Renal cortical epithelial cell (primary cell): ENCODE measurements at places on chromosomes 5 and 9.

DNA sequence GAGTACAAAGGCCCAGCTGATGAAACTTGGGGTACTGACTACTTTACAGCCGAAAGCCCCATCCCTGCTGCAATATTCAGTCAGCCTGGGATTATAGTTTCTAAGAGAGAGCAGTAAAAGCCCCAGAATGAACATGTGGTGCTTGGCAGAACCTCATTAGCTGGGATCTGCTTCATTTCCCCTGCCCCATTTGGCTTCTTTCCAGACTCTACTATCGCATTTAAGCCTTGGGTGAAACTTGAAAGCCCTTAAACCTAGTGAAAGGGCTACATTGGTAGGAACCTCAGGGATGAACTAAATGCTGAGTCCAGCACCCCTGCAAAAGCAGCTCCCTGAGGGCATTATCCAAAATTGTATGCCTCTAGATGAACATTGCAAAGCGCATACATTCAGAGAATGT is 631.1 kb downstream of the ACTL7B start:
- no peak for DNase-seq

DNA sequence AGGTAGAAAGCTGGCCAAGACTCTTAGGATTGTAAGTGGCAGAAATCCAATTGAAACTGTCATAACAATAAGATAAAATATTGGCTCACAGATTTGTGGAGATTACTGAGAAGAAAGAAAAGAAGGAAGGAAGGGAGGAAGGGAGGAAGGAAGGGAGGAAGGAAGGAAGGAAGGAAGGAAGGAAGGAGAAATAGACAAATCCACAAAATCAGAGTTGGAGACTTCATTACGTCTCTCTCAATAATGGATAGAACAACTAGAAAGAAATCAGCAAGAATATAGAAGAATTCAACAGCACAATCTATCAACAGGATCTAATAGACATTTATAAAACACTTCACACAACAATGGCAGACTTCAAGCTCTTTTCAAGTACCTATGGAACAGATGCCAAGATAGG is 17.9 kb upstream of the PAM start:
- no peak for DNase-seq

DNA sequence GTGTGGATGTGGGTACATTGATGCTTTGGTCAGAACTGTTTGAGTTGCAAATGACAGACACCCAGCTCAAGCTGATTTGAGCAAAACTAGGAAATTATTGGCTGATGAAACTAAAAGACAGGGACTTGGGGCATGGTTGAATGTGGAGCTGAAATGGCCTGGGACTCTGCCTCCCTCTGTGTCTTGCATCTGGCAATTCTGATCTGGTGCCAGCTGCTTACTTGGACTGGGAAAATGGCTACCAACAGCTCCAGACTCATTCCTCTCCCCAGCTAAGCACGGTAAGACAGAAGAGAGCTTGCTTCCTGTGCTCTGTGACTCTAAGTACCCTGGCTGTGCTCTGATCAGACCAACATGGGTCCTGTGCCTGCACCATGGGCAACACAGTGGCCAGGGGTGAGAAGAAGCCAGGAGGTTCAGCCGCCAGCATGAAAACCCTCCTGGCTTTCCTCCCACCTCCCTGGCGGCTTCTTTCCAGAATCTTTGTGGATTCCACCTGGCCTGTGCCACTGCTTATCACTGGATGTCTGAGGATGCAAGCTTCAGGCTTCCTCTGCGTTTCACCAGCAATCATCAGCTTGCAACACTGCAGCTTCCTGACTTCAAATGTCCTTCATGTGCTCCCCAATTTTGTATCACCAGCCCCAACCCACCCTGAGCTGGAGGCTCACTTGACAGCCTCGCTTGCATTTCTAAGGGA is 44.1 kb downstream of the C5orf15 start:
- no peak for DNase-seq

GRCh38 chr5:149748471-149749094 is 18.5 kb downstream of the PPARGC1B start:
- no peak for DNase-seq

DNA sequence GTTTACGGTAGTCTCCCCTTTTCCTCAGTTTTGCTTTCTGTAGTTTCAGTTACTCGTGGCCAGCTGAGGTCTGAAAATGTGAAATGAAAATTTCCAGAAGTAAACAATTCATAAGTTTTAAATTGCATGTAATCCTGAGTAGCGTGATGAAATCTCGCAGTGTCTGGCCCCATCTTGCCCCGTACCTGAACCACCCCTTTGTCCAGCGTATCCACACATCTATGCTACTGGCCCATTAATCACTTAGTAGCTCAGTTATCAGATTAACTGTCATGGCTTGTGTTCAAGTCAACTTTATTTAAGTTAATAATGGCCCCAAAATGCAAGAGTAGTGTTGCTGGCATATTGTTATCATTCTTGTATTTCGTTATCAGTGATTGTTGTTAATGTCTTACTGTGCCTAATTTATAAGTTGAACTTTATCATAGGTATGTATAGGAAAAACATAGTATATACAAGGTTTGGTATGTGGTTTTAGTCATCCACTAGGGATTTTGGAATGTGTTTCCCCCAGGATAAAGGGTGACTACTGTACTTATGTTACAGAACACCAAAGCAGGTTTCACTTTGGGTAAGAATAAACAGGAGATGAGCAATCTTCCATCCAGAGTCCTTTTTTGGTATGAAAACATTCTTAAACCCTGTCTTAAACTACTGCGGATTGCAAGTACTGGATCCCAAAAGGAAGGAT is 118.4 kb upstream of the KCNN2 start:
- no peak for DNase-seq

DNA sequence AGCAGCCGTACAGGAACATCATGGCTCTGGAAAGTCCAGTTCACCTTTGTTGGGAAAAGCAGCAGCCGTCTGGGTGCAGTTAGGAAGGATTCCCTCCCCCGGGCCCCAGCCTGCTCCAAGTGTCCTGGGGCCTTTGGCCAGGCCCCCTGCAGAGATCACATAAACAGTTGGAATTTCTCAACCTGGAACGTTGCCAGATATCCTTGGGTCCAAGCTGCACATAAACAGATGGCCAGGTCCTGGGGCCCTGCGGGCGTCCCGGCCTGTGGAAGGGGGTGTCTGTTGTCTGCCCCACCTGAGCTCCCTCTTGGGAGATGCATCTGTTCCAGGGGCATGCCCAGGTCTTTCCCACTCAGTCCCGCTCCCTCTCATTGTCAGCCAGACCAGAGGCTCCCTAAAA is 92.7 kb downstream of the COL5A1 start:
- no peak for DNase-seq

- DNase-seq: no peak
Measured at GRCh38 chr5:172438319-172438668, 16.0 kb downstream of the SH3PXD2B start.

DNA sequence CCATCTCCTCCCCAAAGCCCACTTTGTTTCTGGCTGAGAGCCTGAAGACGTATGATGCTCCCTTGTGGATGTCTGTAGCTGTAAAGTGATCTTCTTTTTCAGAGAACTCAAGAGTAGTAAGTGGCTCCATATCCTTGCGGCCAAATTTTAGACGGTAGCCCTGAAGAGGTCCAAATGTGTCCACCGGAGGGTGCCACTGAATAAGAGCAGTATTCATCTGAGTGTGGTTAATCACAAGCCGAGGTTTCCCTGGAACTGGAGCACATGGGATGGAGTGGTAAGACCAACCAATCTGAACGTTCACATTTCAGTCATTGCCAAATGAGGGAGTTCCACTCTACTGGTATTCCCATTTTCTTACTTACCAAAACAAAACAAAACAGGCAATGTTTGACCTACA is 686.5 kb upstream of the DMAC1 start:
- DNase-seq: peak; percentile 67

DNA sequence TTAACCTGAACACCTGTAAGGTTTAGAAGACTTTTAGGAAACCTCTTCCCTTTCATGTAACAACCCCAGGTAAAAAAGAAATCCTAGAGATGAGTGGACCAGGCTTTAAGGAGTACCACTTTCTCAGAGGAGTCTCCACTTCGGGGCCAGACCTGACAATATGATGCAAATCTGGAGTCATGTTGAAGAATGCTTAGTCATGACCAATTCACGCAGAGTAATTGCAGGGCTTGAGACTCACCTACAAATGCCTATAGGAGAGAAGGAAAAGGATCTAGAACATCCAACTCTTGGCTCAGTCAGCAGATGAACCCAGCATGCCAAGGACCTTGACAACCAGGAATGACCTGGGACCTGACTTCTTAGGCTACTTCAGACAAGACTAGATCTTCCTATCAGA is 235.4 kb downstream of the DOCK8 start:
- no peak for DNase-seq

- peak; percentile 81 for DNase-seq
Measured at GRCh38 chr5:143440448-143441115, 37.1 kb upstream of the NR3C1 start.

DNA sequence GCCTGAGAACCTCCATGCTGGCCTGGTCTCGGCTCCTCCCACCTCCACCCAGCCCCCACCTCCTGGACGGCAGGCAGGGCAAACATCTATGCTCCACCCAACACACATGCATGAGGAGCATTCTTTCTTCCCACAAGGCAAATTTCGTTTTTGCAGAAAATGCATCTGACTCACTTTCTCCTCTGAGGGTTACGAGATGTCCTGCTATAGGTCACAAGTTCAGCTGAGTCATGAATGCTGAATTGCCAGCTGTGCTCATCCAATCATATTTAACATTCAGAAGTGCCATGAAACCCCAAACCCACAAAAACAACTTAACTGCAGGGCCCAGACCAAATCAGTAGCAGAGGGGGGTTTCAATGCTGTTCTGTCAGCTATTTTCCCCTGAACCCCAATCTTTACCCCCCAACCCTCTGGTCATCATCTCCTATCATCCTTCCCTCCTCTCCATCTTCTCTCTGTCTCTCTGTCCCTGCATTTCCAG is 39.0 kb upstream of the OSMR start:
- DNase-seq: peak; percentile 98

DNA sequence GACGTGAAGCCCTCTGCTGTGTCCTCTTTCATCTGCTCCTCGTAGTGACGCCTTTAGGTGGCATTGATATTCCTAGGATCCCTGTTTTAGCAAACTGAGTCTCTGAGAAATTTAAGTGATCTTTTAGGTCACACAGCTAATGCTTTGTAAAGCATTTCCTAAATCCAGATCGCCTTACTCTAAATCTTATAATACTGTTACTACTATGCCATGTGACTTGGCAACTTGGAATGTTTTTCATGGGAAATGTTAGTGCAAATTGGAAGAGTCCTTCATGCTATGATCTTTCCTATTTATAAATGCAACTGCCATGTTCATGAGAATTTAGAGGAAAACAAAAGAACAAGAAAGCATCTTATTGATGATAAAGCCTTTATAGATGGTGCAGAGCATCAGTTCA is 212.2 kb downstream of the TRIO start:
- no peak for DNase-seq

DNA sequence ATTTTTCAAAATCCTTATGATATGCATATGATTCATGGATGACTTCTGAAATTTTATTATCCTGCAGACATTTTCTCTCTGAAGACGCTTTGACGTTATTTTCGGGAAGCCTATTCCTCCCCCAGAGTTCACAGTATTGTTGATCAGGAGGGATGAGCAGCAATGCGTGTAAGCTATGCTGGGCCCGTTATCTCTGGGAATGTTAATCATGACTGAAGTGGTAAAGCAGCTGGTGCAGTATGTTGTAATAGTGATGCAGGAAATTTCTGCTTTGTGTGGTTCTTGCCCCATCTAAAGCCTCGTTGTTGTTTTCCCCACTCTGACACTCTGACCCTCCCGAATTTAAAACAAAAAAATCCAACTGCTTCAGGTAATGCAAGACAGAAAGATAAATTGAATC is 1797.8 kb upstream of the WWC1 start:
- DNase-seq: peak; percentile 57

- peak; percentile 87 for DNase-seq
Measured at GRCh38 chr5:66553916-66554575, 42.1 kb upstream of the MAST4 start.

- no peak for DNase-seq
Measured at GRCh38 chr5:64323591-64323990, 157.9 kb downstream of the RNF180 start.

DNA sequence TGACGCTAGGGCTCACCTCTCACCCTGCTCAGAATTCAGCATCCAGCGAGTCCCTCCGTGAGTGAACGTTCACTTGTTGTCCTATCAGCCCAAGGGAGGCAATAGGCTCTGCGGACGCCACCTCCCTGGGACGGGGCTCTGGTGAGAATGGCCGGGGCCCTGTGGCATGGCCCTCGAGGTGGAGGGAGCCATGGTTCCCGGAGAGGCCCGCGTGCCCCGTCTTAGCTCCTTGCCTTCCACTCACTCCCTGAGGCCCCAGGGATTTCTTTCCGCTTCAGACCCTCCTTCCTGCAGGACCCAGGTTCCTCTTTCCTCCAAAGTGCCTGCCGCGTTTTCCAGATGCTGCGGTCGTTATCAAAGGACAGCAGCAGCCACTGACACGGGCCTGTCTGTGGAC is 21.5 kb downstream of the EXOC3 start:
- no peak for DNase-seq

GRCh38 chr9:115198001-115198400 is 80.0 kb upstream of the TNC start:
- DNase-seq: peak; percentile 66

GRCh38 chr5:125056671-125057485 is 310.4 kb upstream of the ZNF608 start:
- DNase-seq: no peak

- DNase-seq: peak; percentile 57
Measured at GRCh38 chr5:52983731-52984636, 5.2 kb upstream of the ITGA2 start.

DNA sequence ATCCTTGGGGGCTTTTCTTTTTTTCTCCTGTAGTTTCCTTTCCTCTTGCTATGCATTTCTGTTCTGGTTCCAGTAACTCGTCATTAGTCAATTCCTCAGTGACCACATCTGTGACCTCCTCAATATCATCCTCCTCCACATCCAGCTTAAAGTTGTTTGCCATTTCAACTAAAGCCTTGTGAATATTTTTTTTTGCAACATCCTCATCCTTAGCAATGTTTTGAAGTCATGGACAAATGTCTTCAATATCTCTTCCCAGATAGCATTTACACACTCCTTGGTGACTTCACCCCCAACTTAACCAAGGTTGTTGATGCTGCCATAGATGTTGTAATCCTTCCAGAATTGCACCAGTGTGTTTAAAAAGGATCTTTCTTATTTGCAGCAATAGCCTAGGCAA is 14.7 kb upstream of the ADRB2 start:
- no peak for DNase-seq

GRCh38 chr5:116153687-116154174 is 68.9 kb downstream of the COMMD10 start:
- DNase-seq: no peak
